ENCODE measurements at places on chromosomes 2 and 18. TPM values are rescaled to one million over a fixed set of nuclear protein-coding genes. Genes with fewer than 3 reads are reported as not detected.

ZNF396 gene
- total RNA-seq, result 0.29 TPM

DNA sequence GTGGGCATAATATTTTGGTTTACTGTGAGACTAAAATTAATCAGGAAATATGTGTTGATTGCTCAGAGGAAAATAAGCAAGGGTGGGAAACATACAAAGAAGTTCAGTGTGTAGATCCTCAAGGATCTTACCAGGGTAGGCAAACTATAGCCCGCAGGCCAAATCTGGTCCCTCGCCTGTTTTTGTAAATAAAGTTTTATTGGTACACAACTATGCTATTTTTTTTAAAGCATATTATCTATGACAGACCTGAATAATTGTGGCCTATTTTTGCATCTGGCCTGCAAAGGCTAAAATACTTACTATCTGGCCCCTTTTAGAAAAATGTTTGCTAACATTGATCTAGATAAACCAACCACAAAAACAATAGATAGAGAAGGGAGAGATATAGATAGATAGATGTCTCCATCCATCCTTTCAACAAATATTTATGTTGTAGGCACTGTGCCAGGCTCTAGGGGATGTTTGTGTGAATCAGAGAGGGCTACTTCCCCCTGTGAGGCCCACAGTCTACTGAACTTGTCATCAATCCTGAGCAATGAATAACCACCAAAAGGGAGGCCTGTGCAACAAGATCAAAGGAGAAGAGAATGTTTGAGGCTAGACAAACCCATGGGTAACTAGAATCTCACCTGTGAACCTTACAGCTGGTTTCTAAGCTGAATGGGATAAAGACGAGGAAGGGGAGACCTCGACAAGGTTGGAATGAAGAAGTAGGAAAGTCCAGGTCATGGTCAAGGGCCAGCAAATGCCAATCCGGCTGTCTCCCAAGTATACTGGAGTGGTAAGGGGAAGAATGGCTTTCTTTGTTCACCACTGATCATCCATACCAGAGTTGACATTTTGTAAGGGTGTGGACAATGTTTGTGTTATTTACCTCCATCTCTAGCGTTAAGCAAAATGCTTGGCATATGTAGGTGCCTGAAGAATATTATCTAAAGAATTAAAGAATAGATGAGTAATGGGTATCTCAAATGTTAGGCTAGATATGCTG lies 23.6 kb downstream of the ALPK2 start:
- DNase-seq, result peak; percentile 38

NPAS2 gene
- 11.0 TPM for total RNA-seq

GRCh38 chr2:234331566-234331965 lies 165.3 kb downstream of the ARL4C start:
- DNase-seq, result no peak
